ENCODE measurements at places on chromosomes 3 and 15. TPM values are rescaled to one million over a fixed set of nuclear protein-coding genes. Genes with fewer than 3 reads are reported as not detected.

Gene BTLA
- total RNA-seq: not detected

Gene C3orf49
- total RNA-seq: not detected

Gene ATP2B2
- not detected for total RNA-seq

Gene ROPN1
- not detected for total RNA-seq

Gene TJP1
- total RNA-seq: 85.1 TPM

Gene DPPA2
- total RNA-seq: not detected

Gene RETNLB
- not detected for total RNA-seq

Gene KIF7
- total RNA-seq: 9.5 TPM

Gene CLDN11
- 277 TPM for total RNA-seq

Gene EPHB3
- total RNA-seq: under 0.01 TPM

Gene FANCD2OS
- not detected for total RNA-seq

Gene MFGE8
- 55.8 TPM for total RNA-seq

Gene CASR
- not detected for total RNA-seq

Gene MESP1
- total RNA-seq: 0.18 TPM

Gene CFAP20DC
- total RNA-seq: 1.0 TPM

Gene ISLR2
- total RNA-seq: not detected

Gene SPINT1
- 0.56 TPM for total RNA-seq

Gene MYRIP
- total RNA-seq: 5.5 TPM

Gene ZNF660
- 0.63 TPM for total RNA-seq

Gene MAGEL2
- total RNA-seq: not detected

Gene GPR149
- not detected for total RNA-seq

Gene ZNF860
- total RNA-seq: 0.90 TPM

Gene EHHADH
- total RNA-seq: 2.1 TPM

Gene RPL29
- total RNA-seq: 1,287 TPM

Gene SLC28A1
- total RNA-seq: not detected

Gene DUOXA2
- total RNA-seq: not detected

Gene TTBK2
- 6.4 TPM for total RNA-seq

Gene SNTN
- not detected for total RNA-seq

Gene CCDC13
- total RNA-seq: 0.38 TPM

Gene MESP2
- total RNA-seq: 0.18 TPM

Gene HEXA
- 47.8 TPM for total RNA-seq

Gene SLC27A2
- not detected for total RNA-seq

Gene TUBGCP5
- total RNA-seq: 18.7 TPM

Gene LIPC
- total RNA-seq: 0.09 TPM

Gene RHOV
- under 0.01 TPM for total RNA-seq

Gene STARD9
- 5.5 TPM for total RNA-seq

Gene ACTC1
- not detected for total RNA-seq

Gene IL5RA
- not detected for total RNA-seq

Gene SPTBN5
- 10.5 TPM for total RNA-seq

Gene CD96
- not detected for total RNA-seq

Gene PLAAT1
- total RNA-seq: 0.45 TPM
